ENCODE measurements at places on chromosomes 1 and 21. TPM values are rescaled to one million over a fixed set of nuclear protein-coding genes. Genes with fewer than 3 reads are reported as not detected.

The MIXL1 gene
- total RNA-seq = 0.32 TPM

The SAMSN1 gene
- 7.1 TPM for total RNA-seq

The ZNF695 gene
- total RNA-seq = 11.7 TPM

The STUM gene
- total RNA-seq = 3.8 TPM

- no peak for DNase-seq
Observed at GRCh38 chr1:226425431-226426031, 17.6 kb upstream of the PARP1 start.
